ENCODE measurements at places on chromosomes 6 and 20. TPM values are rescaled to one million over a fixed set of nuclear protein-coding genes. Genes with fewer than 3 reads are reported as not detected.

The CDSN gene
- not detected for total RNA-seq

GRCh38 chr6:163444077-163444476 is 29.6 kb downstream of the QKI start:
- no peak for DNase-seq
- no peaks in the 10 kb centered on the region for H3K27me3 ChIP-seq
- no peak overlapping the region for H3K27ac ChIP-seq
- no peak overlapping the region for H3K4me3 ChIP-seq
- no peaks in the 10 kb centered on the region for H3K36me3 ChIP-seq
- peaks cover 73% of the 10 kb centered on the region for H3K4me1 ChIP-seq

The HLA-C gene
- 549 TPM for total RNA-seq

DNA sequence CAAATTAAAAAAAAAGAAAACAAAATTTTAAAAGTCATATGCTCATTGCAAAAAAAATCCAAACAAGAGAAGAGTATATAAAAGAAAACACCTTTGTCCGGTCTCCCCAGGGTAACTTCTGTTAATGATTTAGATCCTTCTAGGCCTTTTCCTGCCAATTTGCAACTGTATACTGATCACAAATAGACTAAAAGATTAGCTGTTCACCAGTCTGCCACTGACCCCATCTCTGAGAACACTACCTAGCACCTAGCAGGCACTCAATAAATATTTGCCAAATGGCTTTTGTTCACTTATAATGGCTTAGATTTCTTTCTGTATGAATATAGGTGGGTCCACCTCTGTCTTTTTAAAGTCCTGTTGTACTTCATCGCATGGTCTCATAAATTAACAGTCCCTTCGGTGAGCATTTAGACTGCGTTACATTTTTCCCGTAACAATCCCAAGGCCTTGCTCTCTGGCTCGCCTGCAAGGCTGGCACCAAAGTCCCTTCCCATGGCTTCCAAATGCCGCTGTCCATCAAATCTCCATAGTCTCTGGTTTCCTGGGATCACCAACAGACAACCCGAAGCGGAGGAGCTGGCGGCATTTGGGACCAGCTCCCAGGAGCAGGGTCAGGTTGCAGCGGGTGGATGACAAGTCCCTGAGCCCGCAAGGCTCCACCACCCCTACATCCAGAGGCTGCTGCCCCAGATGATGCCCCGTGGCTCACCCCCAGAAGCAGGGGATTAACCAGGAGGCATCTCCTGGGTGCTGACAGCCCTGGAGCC is 11.8 kb downstream of the JPH2 start:
- H3K4me3 ChIP-seq = peak overlapping the region; percentile 12
- H3K36me3 ChIP-seq = no peaks in the 10 kb centered on the region

- H3K4me1 ChIP-seq = peaks cover 29% of the 10 kb centered on the region
- no peak overlapping the region for H3K27ac ChIP-seq
- no peak for DNase-seq
- no peak overlapping the region for H3K4me3 ChIP-seq
- no peaks in the 10 kb centered on the region for H3K36me3 ChIP-seq
- H3K27me3 ChIP-seq = no peaks in the 10 kb centered on the region
Measured at GRCh38 chr6:108549241-108549640, 11.5 kb upstream of the FOXO3 start.

The ARG1 gene
- not detected for total RNA-seq

- H3K27me3 ChIP-seq = no peaks in the 10 kb centered on the region
- H3K4me3 ChIP-seq = no peak overlapping the region
- H3K27ac ChIP-seq = no peak overlapping the region
- H3K36me3 ChIP-seq = peaks cover 6% of the 10 kb centered on the region
Measured at GRCh38 chr6:83310046-83310445, 116.9 kb downstream of the RWDD2A start.

GRCh38 chr6:119110601-119111548 is 32.4 kb upstream of the FAM184A start:
- no peak overlapping the region for H3K27ac ChIP-seq
- no peaks in the 10 kb centered on the region for H3K36me3 ChIP-seq
- H3K4me1 ChIP-seq = no peaks in the 10 kb centered on the region
- H3K4me3 ChIP-seq = no peak overlapping the region
- no peaks in the 10 kb centered on the region for H3K27me3 ChIP-seq

The KIF6 gene
- total RNA-seq = 1.0 TPM

The SSR1 gene
- total RNA-seq = 29.5 TPM

Measured in esophagus muscularis mucosa (tissue), 4 donors.